ENCODE measurements at places on chromosomes 2 and 18.

GRCh38 chr18:52200921-52201663 lies 138.9 kb upstream of the DCC start:
- DNase-seq = no peak

GRCh38 chr2:208570851-208571763 lies 164.5 kb downstream of the PTH2R start:
- no peak for DNase-seq

DNA sequence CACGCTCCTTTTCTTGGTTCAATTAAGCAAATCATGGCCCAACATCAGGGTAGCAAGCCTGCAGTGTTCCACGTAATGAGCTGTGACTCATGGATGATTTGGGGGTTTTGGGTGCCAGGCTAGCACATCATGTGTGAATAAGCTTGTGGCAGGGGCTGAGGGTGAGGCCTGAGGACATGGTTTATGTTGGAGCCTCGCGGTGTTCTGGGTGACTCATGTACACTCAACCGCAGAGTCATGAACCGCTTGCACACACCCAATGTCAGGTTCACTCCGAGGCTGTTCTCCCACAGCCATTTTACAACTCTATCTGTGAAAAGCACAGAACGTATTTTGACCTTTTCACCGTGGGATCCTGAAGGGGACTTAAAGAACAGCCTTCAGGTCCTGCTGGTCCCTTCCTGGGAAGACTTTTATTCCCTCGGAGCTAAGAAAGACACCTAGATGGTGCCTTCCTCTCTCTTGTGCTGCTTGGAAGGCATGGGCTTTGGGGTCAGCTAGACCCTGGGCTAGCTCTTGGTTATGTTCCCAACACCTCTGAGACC lies 139.9 kb upstream of the ZEB2 start:
- DNase-seq = peak; percentile 8

DNA sequence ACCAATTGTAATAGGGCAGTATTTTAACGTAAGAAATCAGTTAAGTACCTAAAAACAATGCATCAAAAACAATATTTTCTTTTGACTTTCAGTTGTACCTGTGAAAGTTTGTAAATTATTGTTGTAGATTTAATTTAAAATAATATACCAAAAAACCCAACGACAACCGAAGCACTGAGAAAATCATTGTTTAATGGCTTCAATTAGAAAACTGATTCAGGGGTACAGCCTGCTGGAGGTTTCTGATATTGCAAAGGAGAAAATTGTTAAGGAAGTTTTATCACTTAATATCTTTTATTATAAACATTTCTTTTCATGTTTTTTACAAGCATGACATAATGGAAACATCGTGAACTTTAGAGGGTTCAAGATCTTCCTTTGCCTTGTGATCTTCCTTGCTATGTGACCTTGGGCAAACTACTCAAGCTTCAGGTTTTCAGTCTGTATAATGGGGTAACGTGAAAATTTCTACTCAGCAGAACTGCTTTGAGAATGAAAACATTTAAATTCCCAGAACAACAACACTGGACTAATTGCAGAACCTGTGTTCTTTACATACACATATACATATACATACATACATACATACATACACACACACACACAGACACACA lies 76.3 kb upstream of the GLS start:
- no peak for DNase-seq

DNA sequence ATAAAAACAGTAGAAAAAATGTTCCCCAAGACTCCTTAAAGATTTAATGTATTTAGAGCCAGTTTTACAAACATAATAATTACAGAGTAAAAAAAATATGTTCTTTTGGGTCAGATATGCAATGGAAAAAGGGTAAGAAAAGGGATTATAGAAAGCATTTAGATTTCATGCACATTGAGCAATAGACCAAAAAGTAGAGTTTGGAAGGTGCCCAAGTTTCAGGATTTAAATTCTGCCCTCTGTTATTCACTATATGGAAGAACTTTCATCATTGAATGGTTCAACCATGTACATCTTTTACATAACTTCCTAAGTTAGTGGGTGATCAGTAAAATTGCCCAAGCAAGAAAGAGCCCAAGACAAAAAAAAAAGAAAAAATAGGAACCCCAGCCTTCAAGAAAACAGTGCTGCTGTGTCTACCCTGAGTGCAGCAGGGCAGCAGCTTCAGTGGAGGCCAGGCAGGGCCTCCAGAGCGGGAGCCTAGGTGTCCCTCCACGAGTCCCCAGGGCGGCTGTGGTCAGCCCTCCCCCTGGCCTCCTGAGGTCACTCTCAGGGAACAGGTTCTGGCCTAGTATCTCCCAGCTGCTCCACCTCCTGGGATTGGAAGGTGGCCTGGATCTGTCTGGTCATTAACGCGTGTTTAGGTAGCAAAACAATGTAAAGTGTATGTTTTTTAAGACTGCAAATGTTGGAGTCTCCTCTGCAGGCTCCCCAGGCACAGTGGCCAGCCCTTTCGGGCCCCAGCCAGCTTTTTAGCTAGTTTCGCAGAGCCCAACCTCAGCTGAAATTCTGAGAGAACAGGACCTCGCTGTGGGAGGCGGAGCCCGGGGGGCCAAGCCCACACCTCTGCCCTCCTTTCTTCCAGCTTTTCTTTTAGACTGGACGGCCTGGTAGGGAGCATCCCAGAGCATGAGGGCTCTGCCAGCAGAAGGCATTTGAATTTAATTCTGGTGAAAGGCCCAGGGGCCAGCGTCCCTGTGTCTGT lies 77.3 kb downstream of the TEX51 start:
- no peak for DNase-seq

DNA sequence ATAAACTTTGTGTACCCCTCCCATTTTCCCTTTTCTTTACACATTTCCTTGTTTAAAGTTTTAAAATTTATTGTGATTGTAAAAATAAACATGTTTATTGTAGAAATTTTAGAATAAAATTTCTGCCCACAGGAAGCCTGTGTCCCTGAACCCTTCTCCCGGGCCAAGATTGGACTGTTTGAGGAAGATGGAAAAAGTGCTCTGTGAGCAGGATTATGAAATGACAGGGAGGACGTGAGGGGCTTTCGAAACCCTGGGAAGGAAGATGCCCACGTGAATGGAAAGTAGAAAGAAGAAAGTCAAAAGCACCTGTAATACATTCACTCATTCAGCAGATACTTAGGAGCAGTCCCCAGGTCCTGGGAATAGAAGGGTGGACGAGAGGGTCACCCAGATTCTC lies 25.4 kb upstream of the ATOH8 start:
- no peak for DNase-seq

GRCh38 chr18:73045037-73045436 lies 177.2 kb upstream of the NETO1 start:
- no peak for DNase-seq

- no peak for DNase-seq
Measured at GRCh38 chr2:209907746-209908145, 94.7 kb upstream of the RPE start.

DNA sequence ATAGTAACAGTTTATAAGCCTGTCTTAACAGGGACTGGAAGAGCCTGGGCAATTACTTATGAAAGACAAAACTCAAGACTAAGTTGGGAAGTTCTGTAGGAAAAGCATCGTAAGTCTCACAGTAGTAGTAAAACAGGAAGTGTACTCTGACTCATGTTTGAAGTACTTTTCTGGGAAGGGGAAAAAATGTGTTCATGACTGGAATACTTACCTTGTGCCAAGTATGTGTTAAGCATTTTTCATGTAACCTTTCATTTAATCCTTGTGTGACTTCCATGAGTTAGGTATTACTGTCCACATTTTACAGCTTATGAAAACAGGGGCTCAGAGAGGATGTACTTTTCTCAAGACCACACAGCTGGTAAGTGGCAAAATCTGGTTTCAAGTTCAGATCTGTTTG lies 13.7 kb upstream of the SKOR2 start:
- no peak for DNase-seq

- DNase-seq = no peak
Measured at GRCh38 chr2:218003281-218003944, 618 bp upstream of the TNS1 start.

DNA sequence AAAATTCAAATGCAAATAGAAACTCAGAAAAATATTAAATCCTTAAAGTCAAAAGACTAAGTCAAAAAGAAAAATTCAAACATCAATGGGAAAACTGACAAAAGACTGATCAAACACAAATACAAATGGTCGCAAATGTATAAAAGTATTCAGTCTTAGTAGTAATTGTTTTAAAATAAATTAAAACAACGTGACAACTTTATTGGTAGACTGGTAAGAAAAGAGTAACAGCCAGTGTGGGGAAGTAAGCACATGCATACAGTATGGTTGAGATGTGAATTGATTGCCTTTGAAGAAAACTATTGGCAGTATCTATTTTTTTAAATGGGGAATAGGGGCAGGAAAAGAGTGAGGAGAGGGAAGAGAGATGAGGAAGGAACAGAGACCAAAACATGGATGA lies 9.8 kb downstream of the TMEM131 start:
- no peak for DNase-seq

- DNase-seq = no peak
Measured at GRCh38 chr18:59033359-59033758, 106.3 kb upstream of the SEC11C start.

GRCh38 chr18:80213182-80213581 lies 34.1 kb downstream of the PARD6G start:
- no peak for DNase-seq

DNA sequence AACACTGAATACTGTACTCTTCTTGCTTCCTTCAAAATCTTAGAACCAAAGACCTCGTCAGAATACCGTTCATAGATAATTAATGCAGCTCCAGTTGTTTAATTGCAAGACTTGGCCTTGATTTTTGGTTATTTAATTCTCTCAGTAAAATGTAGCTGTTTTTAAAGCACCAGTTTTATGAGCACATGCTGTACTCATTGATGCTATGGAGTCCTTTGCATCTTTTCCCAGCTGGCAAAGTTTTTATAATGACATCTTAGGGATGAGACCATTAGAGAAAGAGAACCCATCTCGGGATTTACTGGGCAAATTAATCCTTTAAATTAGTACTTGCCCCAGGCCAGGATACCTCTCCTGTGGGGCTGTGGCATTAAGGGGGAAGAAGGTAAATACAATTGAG lies 199.3 kb downstream of the MEMO1 start:
- no peak for DNase-seq

Measured in stimulated activated CD4-positive, alpha-beta T cell treated with anti-CD3 and anti-CD28 coated beads, Interleukin-15, amount 100 ng/mL, for 48 hours (primary cell).